8988T (cell line): ENCODE measurements at places on chromosomes 2 and 18.

DNA sequence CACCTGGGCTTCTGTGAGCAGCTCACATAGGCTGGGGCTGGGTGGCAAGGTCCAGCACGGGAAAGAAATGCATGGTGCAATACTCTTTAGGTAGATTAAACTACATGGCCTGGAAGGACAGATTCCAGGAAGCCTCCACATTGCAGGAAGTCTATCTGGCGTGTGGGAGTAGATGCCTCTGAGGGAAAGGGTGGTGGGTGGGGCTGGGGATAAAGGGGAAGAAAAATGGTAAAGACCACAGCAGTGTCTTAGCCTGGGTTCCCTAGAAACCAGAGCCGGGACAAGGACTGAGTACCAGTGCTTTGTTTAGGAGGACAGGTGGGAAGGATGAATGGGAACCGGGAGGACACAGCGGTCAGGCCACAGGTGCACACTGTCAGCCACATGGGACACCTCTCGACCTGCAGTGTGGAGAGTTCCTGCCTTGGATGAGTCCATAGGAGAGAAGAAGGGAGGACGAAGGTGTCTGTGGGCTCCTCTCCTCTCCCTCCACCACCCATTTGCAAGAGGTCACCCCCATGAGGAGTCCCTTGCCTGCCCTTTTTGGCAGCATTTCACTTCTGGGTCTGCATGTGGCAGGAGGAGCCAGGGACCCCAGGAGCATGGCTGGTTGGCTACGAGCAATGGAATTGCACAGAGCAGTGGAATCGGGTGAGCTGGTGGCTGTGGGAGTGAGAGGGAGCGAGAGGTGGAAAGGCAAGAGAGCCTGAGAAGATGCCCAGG is 91.5 kb upstream of the HS6ST1 start:
- DNase-seq = no peak

DNA sequence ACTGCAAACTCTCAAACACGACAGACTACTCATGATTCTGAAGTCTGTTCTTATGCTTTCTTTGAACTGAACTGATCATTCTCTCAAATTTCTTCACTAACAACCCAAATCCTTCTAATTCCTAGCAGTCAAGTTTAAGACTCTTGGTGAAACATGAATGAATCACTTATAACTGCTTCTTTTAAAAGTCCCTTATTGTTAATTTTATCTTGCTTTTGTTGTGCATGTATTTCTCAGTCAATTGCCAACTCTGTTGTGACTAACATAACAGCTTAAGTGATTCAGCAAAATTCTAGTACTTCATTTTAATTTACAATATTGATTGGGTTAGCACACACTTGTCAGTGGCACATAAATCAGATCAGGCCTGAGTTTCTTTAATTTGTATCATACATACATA is 357.0 kb upstream of the FSIP2 start:
- no peak for DNase-seq

DNA sequence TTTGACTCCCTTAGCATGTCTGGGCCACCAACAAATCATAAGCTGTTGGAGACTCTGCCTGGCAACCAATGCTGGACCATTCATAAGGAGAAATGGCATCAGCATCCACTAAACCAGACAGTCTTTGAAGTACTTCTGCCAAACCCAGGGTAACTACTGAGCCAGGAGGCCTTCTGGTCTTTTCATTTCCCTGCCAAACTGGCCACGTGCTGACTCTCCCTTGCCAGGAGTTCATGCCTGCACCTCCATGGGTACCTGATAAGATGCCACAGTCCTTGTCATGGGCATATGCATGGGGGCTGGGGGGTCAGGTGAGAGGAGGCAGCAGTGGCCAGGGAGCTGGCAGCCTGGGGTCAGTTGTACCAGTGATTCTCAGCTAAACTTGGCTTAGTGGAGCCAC is 34.2 kb upstream of the DAPL1 start:
- no peak for DNase-seq

DNA sequence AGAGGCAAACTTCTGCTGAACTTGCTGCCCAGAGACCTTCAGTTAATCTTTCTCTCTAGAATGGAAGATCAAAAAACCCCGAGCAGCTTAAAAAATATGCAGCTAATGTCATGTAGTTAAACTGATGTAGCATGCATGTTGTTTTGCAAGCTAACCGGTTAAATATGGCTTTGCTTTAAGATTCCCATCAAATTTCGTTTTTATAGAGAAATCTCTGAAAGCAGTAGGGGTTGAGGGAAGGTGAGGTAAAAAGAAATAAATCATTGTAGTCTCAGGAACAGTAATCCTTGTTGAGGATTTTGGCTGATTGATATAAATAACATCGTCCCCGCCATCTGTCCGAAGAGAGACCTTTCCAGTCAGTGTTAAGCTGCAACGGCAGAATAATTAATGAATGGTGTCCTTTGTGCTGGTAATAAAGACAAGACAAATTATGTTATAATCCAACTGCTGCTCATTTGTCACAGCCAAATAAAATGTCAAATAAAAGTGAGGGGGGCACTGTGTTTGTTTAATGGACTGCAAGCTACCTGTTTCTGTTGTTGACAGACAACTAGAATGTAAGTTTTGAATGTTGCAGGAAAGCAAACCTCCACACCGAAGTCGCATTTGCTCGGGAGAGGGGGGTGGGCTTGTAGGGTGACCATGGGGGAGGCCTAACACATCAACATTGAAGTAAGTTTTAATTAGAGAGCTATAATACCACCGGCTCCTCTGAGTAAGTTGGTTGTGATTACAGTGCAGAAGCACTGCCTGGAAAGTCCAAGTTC is 555.5 kb downstream of the ARHGAP15 start:
- no peak for DNase-seq

DNA sequence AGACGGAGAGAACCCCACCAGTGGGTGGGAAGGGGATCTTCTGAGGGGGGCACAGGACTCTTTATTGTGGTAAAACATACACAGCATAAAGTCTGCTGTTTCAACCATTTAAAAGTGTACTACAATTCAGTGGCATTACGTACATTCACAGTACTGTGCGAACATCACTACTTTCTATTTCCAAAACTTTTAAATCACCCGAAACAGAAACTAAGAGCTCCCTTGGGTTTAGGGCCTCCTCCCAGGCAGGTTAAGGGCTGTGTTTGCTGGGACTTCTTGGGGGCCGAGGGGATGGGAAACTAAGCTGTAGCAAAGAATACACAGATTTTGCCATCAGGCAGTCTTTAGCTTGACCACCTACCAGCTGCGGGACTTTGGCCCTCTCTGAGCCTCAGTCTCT is 242.0 kb downstream of the HAUS1 start:
- DNase-seq = no peak

GRCh38 chr2:196725882-196726281 is 73.6 kb downstream of the GTF3C3 start:
- DNase-seq = no peak

- DNase-seq = no peak
Measured at GRCh38 chr2:144796164-144796563, 276.2 kb upstream of the ZEB2 start.

DNA sequence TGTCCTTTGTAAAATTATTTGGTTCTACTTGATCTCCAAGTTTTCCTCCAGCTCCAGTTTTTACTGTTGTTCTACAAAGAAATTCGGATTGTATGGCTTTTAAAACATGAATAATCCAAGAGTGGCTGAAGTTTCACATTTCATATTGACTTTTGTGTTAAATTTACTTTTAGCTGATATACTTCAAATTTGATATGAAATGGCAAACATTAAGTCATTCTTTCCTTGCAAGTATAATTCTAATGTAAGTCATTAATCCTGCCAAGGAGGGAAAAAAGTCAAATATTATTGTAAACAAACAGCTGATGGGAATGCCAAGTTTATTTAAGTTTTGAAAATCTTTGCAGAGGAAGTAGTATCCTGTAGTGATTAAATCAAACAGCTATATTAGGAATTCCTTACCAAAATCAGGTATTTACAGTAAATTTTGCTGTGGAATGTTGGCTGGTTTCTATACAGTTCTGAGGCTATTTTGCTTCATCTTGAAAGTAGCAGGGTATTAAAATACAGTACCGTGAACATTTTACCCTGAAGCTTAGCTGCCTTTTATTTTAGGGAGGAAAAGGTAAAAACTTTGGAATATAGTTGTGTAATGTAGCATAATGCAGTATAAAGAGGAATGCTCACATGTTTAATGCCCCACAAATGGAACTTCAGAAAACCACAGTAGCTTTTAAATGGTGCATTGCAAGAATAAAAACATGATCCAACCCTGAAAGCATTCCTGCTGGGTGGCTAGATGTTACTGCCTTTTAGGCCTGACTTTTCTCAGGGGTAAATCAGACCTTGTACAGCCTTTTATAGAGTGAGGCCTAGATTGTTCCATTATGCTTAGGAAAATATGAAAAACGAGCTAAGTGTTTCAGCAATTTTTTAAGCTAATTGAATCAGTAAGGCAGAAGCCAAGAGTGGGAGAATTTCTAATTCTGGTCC is 62.7 kb upstream of the NT5C1B start:
- DNase-seq = no peak

DNA sequence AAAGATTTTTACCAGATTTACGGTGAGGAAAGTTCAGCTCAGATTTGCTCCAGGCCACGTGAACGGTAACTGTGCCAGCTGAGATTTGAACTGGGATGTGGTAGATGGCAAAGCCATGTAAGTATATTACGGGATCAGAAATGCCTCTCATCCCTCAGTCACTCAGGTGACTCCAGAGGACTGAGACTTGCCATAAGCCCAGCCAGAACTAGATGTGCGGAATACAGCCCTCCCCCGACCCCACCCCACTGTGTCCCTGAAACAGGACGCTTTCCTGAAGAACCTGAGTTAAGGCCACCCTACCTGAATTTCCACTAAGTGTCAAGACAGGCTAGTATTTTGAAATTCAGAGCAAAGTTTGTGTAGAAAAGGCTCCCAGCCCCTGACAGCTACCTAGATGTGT is 1.3 kb upstream of the FHL2 start:
- DNase-seq = no peak

DNA sequence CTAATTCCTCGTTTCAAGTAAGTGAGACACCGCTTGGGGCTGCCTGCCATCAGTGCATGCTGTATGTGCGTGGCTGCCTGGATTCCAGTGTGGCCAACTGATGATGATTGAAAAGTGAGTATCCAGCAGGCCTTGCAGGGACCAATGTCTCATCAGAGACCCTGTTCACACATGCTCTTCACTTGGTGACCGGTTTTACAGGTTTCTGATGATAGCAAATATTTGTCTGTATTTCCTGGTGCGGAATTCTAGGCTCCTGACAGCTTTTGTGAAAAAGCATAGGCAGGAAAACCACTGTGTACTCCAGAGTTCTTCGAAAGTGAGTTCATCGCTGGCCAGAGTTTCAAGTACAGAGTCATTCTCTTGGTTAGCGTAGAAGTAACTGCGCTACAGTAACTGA is 13.8 kb upstream of the YWHAQ start:
- DNase-seq = no peak

DNA sequence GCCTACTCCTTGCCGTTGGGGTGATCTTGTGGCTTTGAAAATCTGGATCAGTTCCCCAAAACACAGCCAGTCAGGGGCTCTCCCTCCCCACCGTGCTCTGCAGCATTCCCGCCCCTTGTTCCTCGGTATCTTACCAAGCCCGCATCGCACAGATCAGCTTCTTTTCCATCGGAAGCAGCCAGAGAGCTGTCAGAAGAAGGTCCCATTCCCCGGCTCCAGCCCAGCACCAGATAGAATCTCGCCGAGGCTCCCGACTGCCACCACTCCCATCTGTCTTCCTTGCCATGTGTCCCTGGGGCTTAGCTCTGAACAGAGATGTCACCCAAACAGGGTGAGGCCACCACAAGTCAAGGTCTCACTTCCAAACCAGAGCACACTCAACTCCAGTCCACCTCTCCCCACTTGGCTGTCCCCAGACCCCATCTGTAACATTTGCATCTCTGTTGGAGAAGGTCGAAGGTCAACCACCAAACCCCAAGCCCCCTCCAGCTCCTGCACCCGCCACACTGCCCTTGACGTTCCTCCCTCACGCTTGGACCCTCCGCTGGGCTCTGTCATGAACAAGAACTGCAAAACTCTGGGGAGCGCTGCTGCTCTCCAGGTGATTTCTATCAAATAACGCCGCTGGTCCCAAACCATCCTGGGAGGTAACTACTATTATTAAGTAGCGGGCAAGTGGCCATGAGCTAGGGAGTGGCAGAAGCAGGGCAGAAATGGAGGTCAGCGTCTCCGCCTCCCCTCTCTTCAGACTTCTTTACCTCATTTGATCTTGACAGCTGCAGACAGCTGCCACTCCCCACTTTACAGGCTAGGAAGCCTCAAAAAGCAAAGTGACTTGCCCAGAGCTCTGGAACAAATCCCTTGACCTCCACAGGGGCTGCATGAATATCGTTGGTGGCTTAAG is 70.0 kb upstream of the TAF1B start:
- no peak for DNase-seq

GRCh38 chr2:67389788-67390187 is 7.3 kb upstream of the ETAA1 start:
- DNase-seq = no peak

GRCh38 chr2:215507136-215507535 is 71.3 kb upstream of the FN1 start:
- no peak for DNase-seq

- no peak for DNase-seq
Measured at GRCh38 chr2:67039517-67040103, 357.5 kb upstream of the ETAA1 start.

- DNase-seq = no peak
Measured at GRCh38 chr2:157438863-157439823, 4.7 kb downstream of the CYTIP start.

GRCh38 chr2:226077031-226077430 is 677.5 kb downstream of the NYAP2 start:
- no peak for DNase-seq

- no peak for DNase-seq
Measured at GRCh38 chr18:64438178-64438577, 289.3 kb upstream of the LINC00305 start.

- no peak for DNase-seq
Measured at GRCh38 chr2:135657806-135658582, 83.7 kb upstream of the UBXN4 start.

- no peak for DNase-seq
Measured at GRCh38 chr2:236654496-236654895, 84.9 kb downstream of the ACKR3 start.

GRCh38 chr18:37944700-37945270 is 379.2 kb upstream of the CELF4 start:
- no peak for DNase-seq

GRCh38 chr2:97849881-97850528 is 136.6 kb downstream of the ZAP70 start:
- no peak for DNase-seq

GRCh38 chr18:55780586-55781071 is 192.6 kb upstream of the TCF4 start:
- DNase-seq = no peak

DNA sequence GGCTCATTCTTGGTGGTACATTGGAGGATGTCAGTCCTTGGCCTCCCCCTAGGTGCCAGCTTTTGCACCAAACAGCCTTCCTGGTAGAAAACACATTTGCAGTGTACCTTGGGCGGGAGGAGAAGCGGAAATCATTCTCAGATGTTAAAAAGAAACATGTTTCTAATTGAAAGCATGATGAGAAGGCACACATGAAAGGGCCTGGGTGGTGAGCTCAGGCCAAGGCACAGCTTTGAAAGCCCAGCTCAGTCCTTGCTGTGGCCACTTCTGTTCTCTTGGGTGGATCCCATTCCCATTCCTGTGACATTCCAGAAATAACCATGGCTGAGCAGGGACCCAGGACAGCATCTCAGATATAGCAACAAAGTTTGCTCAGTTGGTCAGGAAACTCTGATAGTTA is 71.5 kb downstream of the LTBP1 start:
- DNase-seq = no peak
